ENCODE measurements at places on chromosomes 12 and 14. TPM values are rescaled to one million over a fixed set of nuclear protein-coding genes. Genes with fewer than 3 reads are reported as not detected.

The LPAR5 gene
- 0.04 TPM for total RNA-seq

DNA sequence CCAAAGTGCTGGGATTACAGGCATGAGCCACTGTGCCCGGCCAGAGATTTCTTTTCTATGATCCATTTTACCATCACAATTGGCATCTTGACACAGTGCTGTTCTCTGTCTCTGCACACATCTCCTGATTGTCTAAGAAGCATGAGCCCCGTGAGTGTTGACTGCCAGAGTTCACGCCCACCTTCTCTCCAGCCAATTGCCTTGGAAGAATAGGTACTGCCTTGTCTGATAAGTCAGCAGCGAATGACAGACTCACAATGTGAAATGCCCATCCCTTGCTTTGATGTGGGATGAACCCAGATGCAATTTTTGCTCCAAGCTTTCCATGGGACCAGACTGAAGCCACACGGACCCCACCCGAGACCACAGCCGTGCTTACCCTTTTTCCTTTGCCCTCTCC is 19.3 kb downstream of the EIF5 start:
- no peak overlapping the region for H3K27ac ChIP-seq
- no peaks in the 10 kb centered on the region for H3K27me3 ChIP-seq
- no peak for DNase-seq
- H3K4me1 ChIP-seq, result no peaks in the 10 kb centered on the region

The HOXC4 gene
- not detected for total RNA-seq

DNA sequence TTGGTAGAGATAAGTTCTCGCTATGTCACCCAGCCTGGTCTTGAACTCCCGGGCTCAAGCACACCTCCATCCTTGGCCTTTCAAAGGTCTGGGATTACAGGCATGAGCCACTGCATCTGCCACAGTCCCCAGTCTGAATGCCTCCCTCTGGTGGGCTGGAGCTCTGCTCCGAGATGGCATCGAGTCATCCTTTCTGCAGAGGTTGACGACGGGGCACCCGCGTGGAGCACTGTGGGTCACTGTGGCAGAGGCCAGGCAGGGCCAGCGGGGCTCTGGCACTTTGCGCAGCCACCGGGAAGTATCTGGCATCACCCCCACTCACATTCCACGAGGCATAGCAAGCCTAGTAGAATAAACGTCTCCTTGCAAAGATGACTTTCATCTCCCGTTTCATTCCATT is 163.3 kb upstream of the DIO3 start:
- no peak for DNase-seq
- H3K27me3 ChIP-seq, result no peaks in the 10 kb centered on the region
- no peaks in the 10 kb centered on the region for H3K4me1 ChIP-seq
- H3K27ac ChIP-seq, result no peak overlapping the region

DNA sequence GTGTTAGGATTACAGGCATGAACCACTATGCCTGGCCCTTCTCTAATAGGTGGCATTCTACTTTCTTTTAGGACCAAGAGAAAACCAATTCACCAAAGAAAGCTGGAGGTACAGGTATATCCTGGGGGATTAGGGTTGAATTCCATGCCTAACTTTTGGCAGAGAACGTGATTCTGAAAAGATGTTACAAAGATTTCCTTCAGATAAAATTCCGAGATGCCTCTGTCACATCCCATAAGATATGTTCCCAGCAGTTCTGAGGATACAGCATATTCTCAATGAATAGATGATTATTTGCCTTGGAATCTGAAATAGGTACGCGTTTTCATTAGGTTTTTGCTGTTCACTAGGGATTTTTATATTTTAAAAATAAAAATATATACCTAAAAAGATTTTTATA is 111.9 kb upstream of the KRAS start:
- H3K4me1 ChIP-seq, result peaks cover 5% of the 10 kb centered on the region
- H3K36me3 ChIP-seq, result no peaks in the 10 kb centered on the region
- no peaks in the 10 kb centered on the region for H3K27me3 ChIP-seq
- H3K4me3 ChIP-seq, result no peak overlapping the region
- no peak overlapping the region for H3K27ac ChIP-seq

GRCh38 chr12:15662303-15662980 is 126.7 kb downstream of the EPS8 start:
- no peak overlapping the region for H3K27ac ChIP-seq
- no peaks in the 10 kb centered on the region for H3K27me3 ChIP-seq
- no peaks in the 10 kb centered on the region for H3K36me3 ChIP-seq
- no peaks in the 10 kb centered on the region for H3K4me1 ChIP-seq
- H3K4me3 ChIP-seq, result no peak overlapping the region

GRCh38 chr12:87795555-87795954 is 233.6 kb downstream of the C12orf50 start:
- no peaks in the 10 kb centered on the region for H3K27me3 ChIP-seq
- no peak for DNase-seq
- H3K4me1 ChIP-seq, result no peaks in the 10 kb centered on the region
- H3K4me3 ChIP-seq, result no peak overlapping the region

The BCDIN3D gene
- 5.3 TPM for total RNA-seq

- H3K4me1 ChIP-seq, result no peaks in the 10 kb centered on the region
- no peak overlapping the region for H3K27ac ChIP-seq
- no peak overlapping the region for H3K4me3 ChIP-seq
- no peaks in the 10 kb centered on the region for H3K36me3 ChIP-seq
- no peaks in the 10 kb centered on the region for H3K27me3 ChIP-seq
- DNase-seq, result no peak
These were observed 88.5 kb upstream of the ANO4 start for GRCh38 chr12:100706033-100706432.

The REC8 gene
- total RNA-seq, result 34.6 TPM

- no peak for DNase-seq
- no peak overlapping the region for H3K4me3 ChIP-seq
- no peaks in the 10 kb centered on the region for H3K36me3 ChIP-seq
- no peak overlapping the region for H3K27ac ChIP-seq
- no peaks in the 10 kb centered on the region for H3K4me1 ChIP-seq
These were observed 159.8 kb downstream of the RPAP3 start for GRCh38 chr12:47545938-47546609.

DNA sequence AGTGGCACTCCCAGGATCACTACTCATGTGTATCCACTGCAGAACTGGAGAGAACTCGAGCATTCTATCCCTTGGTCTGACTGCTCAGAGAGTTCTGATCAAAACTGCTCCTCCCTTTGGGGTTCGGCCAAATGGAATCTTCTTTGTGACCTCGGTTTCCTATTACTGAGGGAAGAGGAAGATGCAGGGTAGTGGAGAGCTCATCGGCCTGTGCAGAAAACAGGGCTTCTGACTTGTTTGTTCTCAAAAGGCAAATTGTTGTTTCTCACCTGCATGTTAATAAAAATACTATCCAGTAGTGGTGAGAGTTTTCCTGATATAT is 17.1 kb upstream of the AKAP6 start:
- no peaks in the 10 kb centered on the region for H3K27me3 ChIP-seq
- no peak overlapping the region for H3K4me3 ChIP-seq
- H3K36me3 ChIP-seq, result no peaks in the 10 kb centered on the region

DNA sequence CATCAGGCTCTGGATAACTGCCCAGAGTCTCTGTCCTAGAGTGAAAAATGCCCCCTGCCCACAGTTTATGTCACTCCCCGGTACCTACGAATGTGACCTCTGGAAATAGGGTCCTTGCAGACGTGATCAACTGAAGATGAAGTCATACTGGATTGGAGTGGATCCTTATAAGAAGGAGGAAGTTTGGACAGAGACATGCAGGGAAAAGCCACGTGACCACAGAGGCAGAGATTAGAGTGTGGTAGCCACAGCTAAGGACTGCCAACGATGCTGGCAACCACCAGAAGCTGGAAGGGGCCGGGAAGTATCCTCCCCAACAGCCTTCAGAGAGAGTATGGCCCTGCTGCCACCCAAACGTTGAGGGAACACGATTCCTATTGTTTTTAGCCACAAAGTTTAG is 101.2 kb upstream of the NCOR2 start:
- H3K4me1 ChIP-seq, result peaks cover 4% of the 10 kb centered on the region
- no peak overlapping the region for H3K4me3 ChIP-seq
- no peak overlapping the region for H3K27ac ChIP-seq
- no peak for DNase-seq

The LRRC9 gene
- total RNA-seq, result 2.1 TPM

DNA sequence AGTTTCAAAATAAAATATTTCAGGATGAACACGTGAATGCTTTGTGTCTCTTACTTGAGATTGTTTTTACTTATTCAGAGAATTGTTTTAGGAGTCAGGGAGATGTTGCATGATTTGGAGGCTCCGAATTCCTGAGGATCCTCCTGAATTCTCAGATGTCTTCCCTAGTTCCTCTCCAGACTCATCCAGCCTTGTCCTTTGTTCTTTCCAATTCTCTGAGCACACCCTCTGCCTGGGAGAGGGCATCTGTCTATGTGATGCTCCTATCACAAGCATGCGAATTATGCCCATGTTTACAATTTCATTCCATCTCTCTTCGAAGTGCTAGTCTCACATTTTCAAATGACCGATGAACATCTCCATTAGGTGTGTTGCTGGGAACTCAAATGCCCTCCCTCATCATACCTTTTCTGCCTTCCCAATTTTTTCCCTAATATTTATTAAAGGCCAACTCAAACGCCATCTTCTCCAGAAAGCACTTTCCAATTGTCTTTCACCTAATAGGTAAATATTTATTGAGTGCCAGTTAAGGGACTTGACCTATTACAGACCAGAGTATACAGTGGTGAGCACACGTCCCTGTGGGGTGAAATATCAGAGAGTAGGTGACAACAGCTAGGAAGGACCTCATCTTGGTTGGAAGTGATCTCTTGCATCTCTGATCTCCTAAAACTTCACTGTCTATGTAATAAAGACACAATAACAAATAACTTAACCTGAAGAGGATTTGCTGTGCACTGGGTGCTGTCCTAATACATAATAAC is 64.4 kb downstream of the ARF6 start:
- no peaks in the 10 kb centered on the region for H3K36me3 ChIP-seq
- no peak for DNase-seq
- H3K27me3 ChIP-seq, result no peaks in the 10 kb centered on the region
- no peak overlapping the region for H3K4me3 ChIP-seq
- no peak overlapping the region for H3K27ac ChIP-seq

DNA sequence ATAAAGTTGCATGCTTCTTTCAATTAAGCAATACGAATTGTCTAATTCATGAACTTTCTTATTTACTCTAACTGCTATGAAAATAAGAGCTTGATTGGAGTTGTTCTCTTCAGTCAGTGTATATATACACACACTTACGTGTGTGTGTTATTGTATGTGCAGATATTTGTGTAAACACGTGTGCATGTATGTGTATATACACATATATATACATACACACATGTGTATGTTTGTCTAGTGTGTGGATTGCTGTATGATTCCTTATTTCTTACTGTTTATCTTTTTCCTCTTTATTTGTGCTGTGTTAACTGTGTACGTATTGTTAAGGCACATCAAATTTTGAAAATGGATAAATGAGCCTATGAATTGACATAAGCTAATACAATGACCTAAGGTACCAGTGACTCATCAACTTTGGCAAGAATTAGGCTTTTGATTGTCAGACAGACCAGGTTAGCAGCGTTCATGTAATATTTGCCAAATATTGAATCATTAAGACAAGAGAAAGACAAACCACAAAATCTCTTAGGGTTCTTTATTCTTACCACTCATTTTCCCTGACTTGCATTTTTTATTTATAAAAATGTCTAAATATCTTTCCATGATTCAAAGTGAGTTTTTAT is 423.9 kb downstream of the SOX5 start:
- DNase-seq, result no peak
- no peak overlapping the region for H3K27ac ChIP-seq
- H3K27me3 ChIP-seq, result no peaks in the 10 kb centered on the region
- no peaks in the 10 kb centered on the region for H3K4me1 ChIP-seq

The MAGOHB gene
- 53.5 TPM for total RNA-seq

GRCh38 chr12:11607313-11608081 is 42.0 kb upstream of the ETV6 start:
- no peak overlapping the region for H3K4me3 ChIP-seq
- no peak overlapping the region for H3K27ac ChIP-seq
- peak; percentile 32 for DNase-seq
- peaks cover 29% of the 10 kb centered on the region for H3K4me1 ChIP-seq
- no peaks in the 10 kb centered on the region for H3K27me3 ChIP-seq

DNA sequence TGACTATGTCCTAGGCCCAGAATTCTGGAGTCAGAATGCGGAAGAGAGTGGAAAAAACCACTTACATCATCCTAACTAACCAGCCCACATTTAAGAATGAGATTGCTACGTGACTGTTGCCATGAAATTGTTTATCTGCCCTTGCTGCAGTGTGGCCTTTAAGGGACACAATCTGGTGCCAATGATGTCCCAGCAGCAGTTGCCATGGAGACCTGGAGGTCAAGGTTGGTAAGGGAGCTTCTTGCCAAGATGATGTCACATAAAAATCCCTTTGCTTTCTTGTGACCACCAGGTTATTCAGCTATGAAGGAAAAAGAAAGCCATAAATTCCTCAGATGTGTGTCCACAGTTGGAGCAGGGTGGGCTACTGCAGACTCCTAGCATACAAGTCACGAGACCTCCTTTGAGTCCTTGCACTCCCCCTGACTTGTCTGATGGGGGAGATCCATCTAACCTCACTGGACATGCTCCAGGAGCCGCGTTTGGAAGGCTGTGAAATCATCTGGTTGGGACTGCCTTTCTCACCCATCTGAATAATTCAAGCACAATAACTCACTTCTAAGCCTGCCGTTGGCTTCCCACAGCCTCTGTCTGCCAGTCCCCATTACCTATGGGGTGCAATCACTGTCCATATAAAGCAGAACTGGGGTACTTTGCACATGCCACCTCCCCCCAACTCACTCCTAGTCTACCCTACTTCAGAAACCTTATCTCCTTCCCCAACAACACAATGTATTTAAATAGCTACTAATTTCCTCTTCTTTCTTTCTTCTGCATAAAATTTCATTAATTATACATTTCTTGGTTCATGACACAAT is 165.6 kb downstream of the ZFP36L1 start:
- H3K27ac ChIP-seq, result no peak overlapping the region
- peaks cover 17% of the 10 kb centered on the region for H3K4me1 ChIP-seq
- DNase-seq, result no peak
- H3K4me3 ChIP-seq, result no peak overlapping the region
- no peaks in the 10 kb centered on the region for H3K36me3 ChIP-seq

The MAPKAPK5 gene
- total RNA-seq, result 70.8 TPM

GRCh38 chr14:102297436-102298170 is 7.4 kb downstream of the MOK start:
- no peak overlapping the region for H3K27ac ChIP-seq
- H3K36me3 ChIP-seq, result no peaks in the 10 kb centered on the region
- H3K4me1 ChIP-seq, result no peaks in the 10 kb centered on the region
- no peak overlapping the region for H3K4me3 ChIP-seq
- no peak for DNase-seq

DNA sequence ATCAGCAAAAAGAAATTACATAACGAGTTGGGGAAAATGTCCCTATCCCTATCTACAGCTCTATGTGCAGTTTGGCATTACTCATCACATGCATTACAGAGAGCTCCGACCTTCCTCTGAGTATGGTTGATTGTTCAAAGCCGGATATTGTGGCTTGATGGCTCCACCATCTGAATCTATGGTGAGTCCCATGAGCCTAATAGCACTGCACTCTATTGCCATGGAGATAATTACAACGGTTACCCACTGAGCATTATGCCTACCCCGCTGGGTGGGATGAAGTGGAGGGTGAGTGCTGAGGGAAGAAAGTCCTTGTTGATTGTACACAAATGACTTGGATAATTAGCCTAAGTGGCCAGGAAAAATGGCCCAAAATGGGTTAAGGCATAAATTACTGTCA is 800.5 kb downstream of the NRXN3 start:
- H3K27me3 ChIP-seq, result no peaks in the 10 kb centered on the region
- H3K27ac ChIP-seq, result no peak overlapping the region
- H3K36me3 ChIP-seq, result no peaks in the 10 kb centered on the region
- peak; percentile 31 for DNase-seq
- peaks cover 17% of the 10 kb centered on the region for H3K4me1 ChIP-seq
